ENCODE measurements at places on chromosomes 4 and X. TPM values are rescaled to one million over a fixed set of nuclear protein-coding genes. Genes with fewer than 3 reads are reported as not detected.
A peak's percentile ranks its signal among the peaks of the same experiment; 100 is the strongest.

- no peak for DNase-seq
Measured at GRCh38 chr4:94168321-94168720, 39.3 kb upstream of the SMARCAD1 start.

- no peak for DNase-seq
Measured at GRCh38 chr4:17469931-17470674, 41.8 kb downstream of the QDPR start.

- peak; percentile 22 for DNase-seq
Measured at GRCh38 chr4:177509226-177509745, 67.0 kb upstream of the AGA start.

GRCh38 chrX:122113376-122113775 is 1066.0 kb downstream of the GLUD2 start:
- no peak for DNase-seq

- peak; percentile 95 for DNase-seq
Measured at GRCh38 chrX:107654872-107655761, 26.8 kb downstream of the PRPS1 start.

- peak; percentile 1 for DNase-seq
Measured at GRCh38 chrX:16186380-16187007, 19.2 kb downstream of the MAGEB17 start.

- DNase-seq, result no peak
Measured at GRCh38 chr4:14247767-14248166, 620.2 kb upstream of the BOD1L1 start.

- no peak for DNase-seq
Measured at GRCh38 chrX:107581923-107582322, 46.4 kb upstream of the PRPS1 start.

GRCh38 chr4:105937759-105938158 is 42.5 kb downstream of the NPNT start:
- no peak for DNase-seq

SLC26A1 gene
- under 0.01 TPM for total RNA-seq

TCEAL5 gene
- not detected for total RNA-seq

RBMXL3 gene
- total RNA-seq, result not detected

Measured in bronchial epithelial cell (primary cell).